ENCODE measurements at places on chromosomes 16 and 17.

DNA sequence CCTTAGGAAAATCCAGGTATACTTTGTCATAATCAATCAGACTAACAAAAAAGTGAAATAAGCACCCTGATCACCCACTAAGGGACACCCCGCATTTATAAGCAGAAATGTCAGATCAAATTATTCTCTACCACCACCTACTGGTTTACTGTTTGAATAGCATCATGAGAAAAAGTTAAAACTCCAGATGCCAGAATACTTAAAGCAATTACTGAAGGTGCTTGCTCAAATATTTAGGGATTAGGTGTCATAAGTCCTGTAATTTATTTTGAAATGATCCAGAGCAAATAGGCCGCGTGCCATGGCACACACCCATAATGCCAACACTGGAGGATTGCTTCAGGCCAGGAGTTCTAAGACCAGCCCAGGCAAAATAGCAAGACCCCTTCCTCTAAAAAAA, 2.3 kb downstream of the TOP2A start:
- peak; percentile 78 for DNase-seq

GRCh38 chr17:1720856-1721386, 3.6 kb upstream of the WDR81 start:
- peak; percentile 76 for DNase-seq

- DNase-seq, result no peak
Observed at GRCh38 chr17:55171634-55172328, 93.0 kb upstream of the HLF start.

DNA sequence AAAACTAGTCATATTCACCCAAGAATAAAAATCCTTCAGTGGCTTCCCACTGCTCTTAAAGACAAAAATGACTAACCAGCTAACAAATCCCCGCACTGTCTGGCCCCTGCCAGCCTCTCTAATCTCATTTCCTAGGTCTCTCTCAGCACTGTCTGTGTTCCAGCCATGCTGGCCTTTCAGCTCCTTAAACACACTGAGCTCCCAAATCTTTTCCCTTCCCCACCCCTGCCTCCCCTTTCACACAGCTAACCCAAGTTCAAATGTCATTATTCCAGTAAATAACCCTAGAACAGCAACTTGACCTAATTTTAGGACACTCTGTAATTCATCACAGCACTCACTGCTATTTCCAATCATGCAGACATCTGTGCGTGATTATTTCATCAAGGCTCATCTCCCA, 7.8 kb downstream of the SHCBP1 start:
- DNase-seq, result no peak

GRCh38 chr17:61307905-61308886, 91.4 kb upstream of the TBX2 start:
- DNase-seq, result no peak

GRCh38 chr16:3148256-3149192, 13.7 kb downstream of the ZNF213 start:
- no peak for DNase-seq

DNA sequence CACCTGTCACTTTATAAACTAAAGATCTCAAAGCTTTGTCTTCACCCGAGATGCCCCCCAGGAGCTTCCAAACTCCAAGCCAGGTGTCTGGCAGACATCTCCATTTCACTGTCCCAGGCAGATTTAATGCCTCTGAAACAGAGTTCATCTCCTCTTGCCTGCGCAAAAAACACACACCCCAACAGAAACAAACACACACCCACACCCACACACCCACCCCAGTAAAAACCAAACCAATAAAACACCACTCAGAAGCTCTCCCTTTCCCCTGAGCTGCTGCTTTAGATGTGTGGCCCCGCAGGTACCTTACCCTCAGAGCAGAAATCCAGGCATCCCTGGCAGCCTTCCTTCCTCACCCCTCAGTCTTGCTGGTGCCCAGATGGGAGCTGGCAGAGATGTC, 14.4 kb downstream of the SEC14L1 start:
- DNase-seq, result no peak

GRCh38 chr16:57380671-57381462, 8.6 kb downstream of the CX3CL1 start:
- DNase-seq, result peak; percentile 72

GRCh38 chr17:43524945-43525575, 21.1 kb downstream of the ETV4 start:
- no peak for DNase-seq

DNA sequence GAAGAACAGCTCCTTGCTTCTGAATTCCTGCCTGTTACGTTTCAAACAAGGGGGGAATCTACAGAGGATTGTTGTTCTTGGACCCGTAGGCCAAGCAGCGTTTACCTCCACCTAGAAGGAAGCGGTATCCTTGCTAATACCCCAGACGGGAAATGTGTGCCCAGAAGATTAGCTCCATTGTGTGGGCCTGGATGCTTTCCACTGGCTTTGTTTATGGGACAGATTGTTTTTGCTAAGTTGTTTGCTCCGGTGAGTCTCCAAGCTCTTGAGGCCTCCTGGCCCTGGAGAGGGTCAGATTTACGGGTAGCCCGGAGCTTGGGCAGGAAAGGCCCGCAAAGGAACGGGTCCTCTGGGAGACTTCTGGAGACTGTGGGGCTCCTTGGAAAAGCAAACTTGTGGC, 28.4 kb upstream of the MRTFB start:
- no peak for DNase-seq

GRCh38 chr17:68305142-68305541, 13.8 kb downstream of the ARSG start:
- no peak for DNase-seq
